MCF 10A (cell line): ENCODE measurements at places on chromosomes 6 and 20.

DNA sequence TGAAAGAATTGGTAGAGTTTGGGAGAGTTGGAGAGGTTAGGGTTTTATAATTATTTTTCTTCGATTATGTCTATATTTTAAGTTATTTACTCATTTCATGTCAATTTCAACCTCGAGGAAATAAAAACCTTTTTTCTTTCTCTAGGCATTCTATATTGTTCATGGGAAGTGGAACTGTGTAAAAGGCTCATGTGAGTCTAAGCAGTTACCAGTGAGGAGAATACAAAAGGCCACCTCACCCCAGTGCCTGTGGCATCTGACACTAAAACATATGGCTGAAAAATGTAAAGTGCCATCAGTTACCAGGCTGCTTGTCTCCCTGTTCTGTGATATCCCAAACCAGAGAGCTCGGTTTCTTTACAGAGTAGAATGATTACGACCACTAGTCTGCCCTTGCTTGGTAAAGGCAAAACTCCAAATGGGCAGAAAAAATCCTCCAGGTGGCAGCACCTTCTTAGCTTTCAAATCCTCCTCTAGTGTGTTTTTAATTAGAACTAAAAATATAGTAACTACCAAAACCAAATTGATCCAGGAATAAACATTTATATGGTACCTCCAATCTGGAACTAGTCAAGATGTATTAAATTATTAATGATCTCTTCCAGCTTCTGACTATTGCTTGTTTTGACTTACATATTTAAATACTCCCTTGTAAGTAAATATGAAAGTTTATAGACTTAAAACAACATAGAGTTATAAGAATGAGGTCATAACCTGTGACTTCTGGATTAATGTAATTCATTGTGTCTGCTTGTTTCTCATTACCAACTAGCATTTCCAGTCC lies 122.6 kb upstream of the MCHR2 start:
- no peak overlapping the region for H3K4me3 ChIP-seq
- peak; percentile 74 for DNase-seq
- H3K27me3 ChIP-seq: no peaks in the 10 kb centered on the region
- H3K4me1 ChIP-seq: no peaks in the 10 kb centered on the region
- H3K36me3 ChIP-seq: no peaks in the 10 kb centered on the region

DNA sequence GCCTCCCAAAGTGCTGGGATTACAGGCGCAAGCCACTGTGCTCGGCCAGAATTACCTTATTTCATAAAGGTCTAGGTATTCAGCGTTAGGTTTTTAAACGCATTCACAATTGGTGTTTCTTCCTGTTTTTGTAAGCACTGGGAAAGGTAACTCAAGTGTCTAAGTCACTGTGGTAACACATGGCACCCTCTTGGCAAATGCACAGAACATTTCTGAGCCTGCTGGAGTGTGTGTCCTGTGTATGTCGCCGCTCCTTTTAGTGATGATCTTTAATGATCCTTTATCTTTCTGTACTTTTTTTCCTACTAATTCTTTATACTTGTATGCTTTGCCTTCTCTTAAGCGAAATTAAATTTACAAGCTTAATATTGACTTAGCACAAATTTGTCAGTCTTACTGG lies 263.0 kb downstream of the ARID1B start:
- no peak overlapping the region for H3K4me3 ChIP-seq
- H3K4me1 ChIP-seq: peaks cover 6% of the 10 kb centered on the region
- no peaks in the 10 kb centered on the region for H3K27me3 ChIP-seq
- DNase-seq: no peak
- H3K36me3 ChIP-seq: peaks cover 10% of the 10 kb centered on the region

- peaks cover 45% of the 10 kb centered on the region for H3K4me1 ChIP-seq
- DNase-seq: no peak
- peak overlapping the region; percentile 47 for H3K27ac ChIP-seq
- H3K4me3 ChIP-seq: no peak overlapping the region
- H3K36me3 ChIP-seq: peaks cover 14% of the 10 kb centered on the region
- H3K27me3 ChIP-seq: no peaks in the 10 kb centered on the region
These were observed 180.9 kb downstream of the ARID1B start for GRCh38 chr6:156957931-156958547.

DNA sequence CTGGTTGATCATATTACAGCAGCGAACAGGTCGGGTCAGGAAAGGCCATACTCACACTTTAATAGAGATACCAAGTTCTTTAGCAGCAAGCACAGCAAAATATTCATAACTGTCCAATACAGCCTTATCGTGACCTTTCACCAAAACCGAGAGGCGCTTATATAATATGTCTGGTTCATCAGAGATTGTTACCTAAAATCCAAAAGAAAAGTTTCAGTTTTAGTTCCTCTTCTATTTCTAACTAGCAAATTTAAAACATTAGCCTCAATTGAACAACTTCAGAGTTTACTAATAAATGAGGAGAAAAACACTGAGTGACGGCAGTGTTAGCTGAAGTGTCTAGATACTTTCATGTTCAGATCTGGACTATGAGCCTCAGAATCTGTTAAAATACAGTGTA lies 5.9 kb downstream of the MRPS10 start:
- no peak overlapping the region for H3K4me3 ChIP-seq

DNA sequence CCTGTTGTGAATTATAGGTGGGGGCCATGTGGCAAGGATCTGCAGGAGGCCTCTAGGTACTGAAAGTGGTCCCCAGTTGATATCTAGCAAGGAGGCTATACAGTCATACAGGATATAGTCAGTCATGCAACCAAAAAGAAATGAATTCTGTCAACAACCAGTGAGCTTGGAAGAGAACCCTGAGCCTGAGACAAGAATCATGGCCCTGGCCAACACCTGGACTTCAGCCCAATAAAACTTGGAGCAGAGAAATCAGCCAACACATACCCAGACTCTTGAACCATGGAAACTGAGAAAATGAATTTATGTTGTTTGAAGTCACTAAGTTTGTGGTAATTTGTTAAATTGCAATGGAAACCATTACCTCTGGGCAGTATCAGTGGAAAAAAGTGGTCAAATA lies 370.2 kb downstream of the KIF16B start:
- H3K4me3 ChIP-seq: no peak overlapping the region
- no peaks in the 10 kb centered on the region for H3K36me3 ChIP-seq
- H3K4me1 ChIP-seq: no peaks in the 10 kb centered on the region
